Ovary (tissue), 10 donors: ENCODE measurements at places on chromosomes 1 and 21.
A peak's percentile ranks its signal among the peaks of the same experiment; 100 is the strongest.

- no peak for DNase-seq
These were observed 4.8 kb downstream of the FASLG start for GRCh38 chr1:172663732-172664131.

- no peak for DNase-seq
These were observed 283.1 kb downstream of the PLPP3 start for GRCh38 chr1:56295949-56296929.

DNA sequence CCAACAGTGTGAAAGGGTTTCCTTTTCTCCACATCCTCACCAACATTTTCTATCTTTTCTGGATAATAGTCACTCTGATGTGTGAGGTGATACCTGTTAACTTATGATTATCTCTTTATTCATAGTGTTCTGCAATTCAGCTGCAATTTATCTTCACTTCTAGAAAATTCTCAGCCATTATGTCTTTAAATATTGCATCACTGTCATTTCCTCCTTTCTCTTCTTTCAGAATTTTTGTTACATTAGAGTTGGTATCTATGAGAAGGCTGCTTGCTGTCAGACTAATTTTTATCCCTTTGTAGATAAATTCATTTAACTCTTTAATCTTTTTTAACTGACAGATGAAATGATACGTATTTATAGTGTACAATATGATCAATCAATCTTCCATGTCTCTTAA lies 30.5 kb upstream of the ATF3 start:
- DNase-seq = no peak

GRCh38 chr1:89165811-89166210 lies 10.0 kb downstream of the GBP7 start:
- no peak for DNase-seq

DNA sequence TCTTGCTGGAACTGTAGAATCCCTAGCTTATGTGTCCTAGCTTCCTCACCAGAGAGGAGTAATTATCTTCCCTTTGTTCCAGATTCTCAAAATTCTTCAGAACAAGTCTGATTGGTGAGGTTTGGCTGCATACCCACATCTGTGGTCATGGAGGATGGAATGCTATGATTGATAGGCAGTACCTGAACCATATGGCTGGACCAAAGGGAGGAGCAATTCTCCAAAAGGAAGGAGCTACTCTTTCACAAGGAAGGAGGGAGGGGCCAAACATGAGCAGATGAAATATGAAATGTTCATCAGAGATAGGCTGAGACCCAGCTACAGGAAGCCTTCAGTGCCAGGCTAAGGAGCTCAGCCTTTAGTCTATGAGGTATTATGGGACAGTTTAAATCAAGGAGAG lies 5.0 kb upstream of the RNF19B start:
- DNase-seq = no peak

DNA sequence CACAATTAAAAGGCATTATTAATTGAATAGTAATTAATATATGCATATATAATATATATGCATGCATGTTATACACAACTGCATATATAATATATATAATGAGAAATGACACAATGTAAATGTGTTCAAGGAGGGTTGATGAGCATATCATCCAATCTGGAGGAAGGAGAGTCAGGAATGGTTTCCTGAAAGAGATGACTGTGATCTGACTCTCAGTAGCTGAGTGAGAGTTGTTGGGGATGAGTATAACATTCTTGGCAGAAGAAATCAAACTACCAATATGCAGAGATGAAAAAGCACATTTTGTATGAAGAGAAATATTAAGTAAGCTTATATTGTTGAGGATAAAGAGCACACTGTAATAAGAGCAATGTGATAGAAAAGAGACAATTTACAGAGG lies 37.3 kb downstream of the F13B start:
- DNase-seq = no peak

DNA sequence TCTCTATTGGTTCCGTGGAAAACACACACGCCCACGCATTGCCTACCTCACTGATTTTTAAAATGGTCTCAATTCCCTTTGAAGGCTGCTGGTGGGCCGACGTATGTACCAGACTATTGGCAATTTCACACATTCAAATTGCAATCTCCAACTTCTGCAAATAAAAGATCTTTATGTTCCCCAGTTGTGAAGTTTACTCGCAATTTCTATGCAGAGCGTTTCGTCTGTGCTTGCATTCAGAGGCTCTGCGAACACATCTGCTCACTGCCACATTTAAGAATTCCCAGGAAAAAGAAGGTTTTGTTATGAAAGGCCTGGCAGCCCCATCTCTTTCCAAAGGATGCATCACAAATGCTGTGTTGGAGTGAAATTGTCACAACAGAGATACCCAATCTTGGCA lies 288.0 kb upstream of the KAZN start:
- no peak for DNase-seq

DNA sequence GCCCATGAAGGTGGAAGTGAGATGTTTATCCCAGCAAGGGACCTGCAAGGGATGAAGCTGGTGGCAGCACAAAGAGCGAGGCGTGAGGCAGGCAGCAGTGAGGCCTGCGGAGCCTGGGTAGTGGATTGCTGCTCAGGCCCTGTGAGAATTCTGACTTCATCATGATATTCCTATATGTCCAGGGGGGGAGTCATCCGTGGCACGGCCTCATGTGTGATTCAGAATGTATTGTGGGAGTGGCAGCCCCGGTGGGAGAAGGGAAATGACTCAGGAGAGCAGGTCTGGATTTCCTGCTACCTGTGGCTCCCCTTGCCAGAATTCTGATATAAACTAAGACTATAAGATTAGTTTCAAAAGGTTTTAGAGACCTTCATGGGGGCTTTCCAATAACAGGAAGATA lies 240.9 kb downstream of the CAMTA1 start:
- DNase-seq = no peak

GRCh38 chr1:247281001-247281574 lies 25.2 kb downstream of the VN1R5 start:
- no peak for DNase-seq

DNA sequence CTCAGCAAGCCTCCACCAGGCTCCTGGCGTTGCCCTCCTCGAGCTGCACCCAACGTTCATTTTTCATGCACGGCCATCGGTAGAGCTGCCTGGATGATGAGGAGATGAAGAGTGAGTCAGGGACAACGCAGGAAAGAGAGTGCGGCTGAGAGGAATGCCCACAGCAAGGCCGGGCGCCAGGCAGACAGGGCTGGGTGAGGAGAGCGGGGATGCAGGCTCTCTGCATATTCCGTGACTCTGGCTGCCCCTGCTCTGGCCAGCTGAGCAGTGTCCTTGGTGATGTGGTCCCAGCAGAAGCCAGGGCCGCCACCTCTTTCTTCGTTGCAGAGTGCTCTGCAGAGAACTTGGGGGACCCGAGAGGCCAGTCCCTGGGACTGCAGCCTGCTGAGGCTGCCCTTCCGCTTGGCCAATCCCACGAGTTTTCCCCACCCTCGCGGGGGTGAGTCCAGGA lies 10.8 kb downstream of the UMODL1 start:
- no peak for DNase-seq

- peak; percentile 75 for DNase-seq
These were observed 33.2 kb upstream of the EPHA8 start for GRCh38 chr1:22529901-22530621.

GRCh38 chr1:206824331-206824730 lies 41.1 kb upstream of the IL20 start:
- DNase-seq = no peak

DNA sequence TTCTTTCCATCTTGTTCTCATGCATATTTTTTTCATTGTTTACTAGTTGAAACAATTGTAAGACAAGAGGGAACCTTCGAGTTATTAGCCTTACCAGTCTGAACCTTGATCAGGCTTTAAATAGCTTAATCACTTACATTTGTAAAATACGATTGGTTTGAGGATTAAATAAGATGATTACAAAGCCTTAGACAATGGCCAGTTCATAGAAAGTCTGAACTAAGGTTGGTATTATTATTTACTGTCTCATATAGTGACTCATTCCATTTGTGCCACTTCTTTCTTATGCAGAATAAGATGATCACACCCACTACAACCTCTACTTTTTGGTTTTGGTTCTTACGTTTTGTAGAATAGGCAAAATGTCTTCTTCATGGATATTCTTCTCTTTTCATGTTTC lies 94.1 kb downstream of the RPE65 start:
- no peak for DNase-seq

- no peak for DNase-seq
These were observed 92.1 kb upstream of the EDN2 start for GRCh38 chr1:41576620-41577019.

DNA sequence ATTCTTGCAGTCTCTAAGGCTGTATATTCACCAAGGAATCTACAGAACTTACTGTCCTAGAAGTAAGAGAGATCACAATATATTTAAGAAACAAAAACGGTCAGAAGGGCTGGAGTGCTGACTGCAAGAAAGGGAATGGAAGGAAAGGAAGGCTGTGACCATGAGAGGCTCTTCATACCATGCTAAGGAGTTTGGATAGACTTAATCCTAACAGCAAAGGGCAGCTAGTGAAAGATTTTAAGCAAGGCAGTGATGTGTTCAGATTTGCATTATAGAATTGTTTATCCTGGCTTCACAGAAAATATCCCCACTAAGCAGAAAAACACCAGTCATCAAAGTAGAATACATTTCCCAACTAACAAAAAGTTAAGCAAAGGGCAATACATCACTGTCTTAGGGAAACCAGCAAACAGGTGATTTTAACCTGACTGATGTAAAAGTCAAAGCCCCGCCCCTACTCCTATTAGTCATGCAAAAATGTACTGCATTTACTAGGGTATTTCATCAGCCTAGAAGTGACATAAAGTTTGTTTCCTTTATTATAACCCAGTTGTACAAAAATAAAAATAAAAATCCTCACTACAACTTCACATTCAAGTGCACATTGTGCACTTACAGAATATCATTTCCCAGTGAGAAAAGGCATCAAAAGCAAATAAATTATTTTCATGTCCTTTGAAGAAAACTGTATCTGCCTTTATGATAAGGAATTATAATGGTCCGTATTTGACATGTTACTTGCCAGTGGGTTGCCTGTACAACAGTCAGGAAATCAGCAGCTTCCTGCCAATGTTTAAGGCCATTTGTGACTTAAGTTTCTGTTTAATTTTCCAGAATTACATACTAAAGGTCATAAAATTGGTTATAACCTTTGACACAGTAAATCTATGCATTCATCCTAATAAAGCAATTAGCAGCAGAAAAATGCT lies 17.2 kb downstream of the JAK1 start:
- no peak for DNase-seq

DNA sequence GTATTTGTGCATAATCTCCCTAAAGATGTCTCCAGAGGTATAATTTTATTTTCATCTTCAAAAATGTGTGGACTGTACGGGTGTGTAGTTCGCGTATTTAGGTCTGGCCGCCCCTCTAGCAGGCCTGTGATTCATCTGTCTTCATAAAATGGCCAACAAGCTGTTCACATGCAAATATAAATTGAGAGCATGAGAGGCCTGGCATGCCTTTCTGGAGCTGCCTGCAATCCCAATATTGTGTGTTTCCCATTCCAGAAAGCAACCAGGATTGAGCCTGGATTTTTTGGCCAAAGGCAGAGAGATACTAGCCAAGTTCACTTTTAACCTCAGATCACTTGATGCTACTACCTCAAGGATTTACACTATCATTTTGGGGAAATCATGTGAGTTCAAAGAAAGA lies 197.2 kb downstream of the NFIA start:
- no peak for DNase-seq

DNA sequence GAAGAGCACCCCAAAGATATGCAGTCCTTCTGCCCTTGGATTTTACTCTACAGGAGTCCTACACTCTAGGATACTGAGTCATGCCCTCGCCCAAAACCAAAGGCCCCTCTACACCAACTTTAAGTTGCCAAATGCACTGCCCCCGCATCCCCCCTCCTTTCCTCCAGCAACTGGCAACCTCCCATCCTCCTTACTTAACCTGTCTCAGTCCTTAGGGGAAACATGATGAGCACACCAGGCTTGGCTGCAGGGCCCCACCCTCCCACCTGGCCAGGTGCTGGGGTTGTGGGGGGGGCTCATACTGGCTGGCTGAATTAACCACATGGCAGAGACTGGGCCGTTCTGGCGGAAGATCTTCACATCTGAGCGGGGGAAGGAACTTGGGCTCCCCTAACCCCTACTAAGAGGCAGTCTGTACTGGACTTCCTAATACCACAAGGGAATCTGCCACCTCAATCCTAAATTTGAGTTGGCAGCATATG lies 1.2 kb downstream of the HDGF start:
- DNase-seq = peak; percentile 70

GRCh38 chr1:158969855-158970254 lies 38.5 kb downstream of the PYHIN1 start:
- DNase-seq = no peak

- no peak for DNase-seq
These were observed 3.4 kb upstream of the ECE1 start for GRCh38 chr1:21293537-21294265.

GRCh38 chr21:35136586-35137219 lies 87.6 kb upstream of the RUNX1 start:
- DNase-seq = no peak

- no peak for DNase-seq
These were observed at the start of gene FAM163A for GRCh38 chr1:179742717-179743678. FAM163A (plus strand) TSS chr1:179743291; CDS start chr1:179813098, 69,807 bp downstream.
